ENCODE measurements at places on chromosomes 12 and 14.

DNA sequence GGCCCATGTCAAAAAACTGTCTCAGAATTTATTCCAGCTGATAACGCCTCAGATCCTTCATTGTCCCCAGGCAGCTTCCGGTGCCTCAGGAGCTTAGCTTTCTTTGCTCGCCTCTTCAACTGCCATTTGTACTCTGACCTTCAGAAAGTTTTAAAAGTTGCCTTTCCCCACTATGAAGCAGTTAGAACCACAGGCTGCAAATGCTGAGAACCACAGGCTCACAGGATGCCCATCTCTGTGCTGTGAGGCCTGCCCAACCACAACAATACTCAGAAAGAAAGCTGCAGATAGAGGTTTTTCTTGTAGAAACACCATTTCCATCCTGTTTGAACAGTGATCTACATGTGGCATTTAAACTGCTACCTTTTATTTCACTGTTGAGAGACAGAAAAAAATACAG is 131.1 kb downstream of the PRKCH start:
- no peak for DNase-seq

DNA sequence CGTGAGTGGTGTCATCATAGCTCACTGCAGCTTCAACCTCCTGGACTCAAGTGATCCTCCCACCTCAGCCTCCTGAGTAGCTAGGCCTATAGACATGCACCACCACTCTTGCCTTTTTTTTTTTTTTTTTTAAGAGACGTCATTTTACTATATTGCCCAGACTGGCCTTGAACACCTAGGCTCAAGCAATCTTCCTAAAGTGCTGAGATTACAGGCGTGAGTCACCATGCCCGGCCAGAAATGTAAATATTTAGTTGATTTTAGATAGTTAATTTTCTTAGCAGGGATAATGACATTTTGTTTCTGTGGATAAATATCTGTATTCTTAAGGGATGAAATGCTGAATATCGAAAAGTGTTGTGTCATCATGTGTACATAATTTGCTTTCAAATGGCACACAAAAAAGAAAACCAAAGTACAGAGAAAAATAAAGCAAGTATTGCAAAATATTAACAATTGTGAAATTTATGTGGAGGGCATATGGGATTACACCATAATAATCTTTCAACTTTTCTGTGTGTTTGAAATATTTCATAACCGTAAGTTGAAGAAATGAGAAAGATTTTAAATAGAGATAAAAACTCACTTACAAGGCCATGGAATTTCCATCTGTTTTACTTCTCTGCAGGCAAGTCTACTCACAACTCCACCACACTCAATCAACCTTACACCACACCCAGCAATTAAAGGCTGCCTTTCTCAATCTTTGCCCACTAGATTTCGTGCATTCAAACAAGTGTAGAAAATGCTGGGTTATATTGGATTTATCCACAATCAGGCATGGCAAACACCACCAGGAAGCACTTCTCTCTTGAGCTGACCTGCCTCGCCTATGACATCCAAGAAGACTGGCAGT is 93.7 kb downstream of the SPTSSA start:
- no peak for DNase-seq

DNA sequence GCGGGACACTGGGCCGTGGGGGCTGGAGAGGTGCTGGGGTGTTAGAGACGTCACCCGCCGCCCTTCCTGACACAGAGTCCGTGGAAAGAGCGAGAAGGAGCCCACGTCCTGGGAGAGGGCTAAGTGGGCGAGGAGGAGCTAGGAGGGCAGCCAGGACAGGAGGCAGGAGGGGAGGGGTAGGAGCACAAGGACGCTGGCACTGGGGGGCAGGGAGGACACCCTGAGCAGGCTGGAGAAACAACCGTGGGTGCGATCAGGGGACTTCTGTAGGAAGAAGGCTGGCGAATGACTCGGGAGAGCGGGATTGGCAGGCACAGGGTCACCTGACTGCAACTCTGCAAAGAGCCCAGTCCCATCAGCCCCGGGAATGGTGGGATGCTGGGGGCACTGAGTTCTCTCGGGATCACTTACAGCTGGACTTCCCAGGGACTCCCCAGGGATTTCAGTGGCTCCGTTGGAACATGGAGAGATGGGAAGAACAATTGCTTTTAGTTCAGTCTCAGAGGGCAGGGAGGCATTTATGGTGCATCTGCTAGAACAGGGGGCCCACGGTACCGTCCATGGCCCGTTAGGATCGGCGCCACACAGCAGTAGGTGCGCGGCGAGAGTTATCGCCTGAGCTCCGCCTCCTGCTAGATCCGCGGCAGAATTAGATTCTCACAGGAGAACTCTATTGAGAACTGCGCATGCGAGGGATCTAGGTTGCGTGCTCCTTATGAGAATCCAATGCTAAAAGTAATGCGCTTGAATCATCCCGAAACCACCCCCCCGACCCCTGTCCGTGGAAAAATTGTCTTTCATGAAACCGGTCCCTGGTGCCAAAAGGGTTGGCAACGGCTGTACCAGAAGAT is 24.3 kb downstream of the UBR7 start:
- no peak for DNase-seq

DNA sequence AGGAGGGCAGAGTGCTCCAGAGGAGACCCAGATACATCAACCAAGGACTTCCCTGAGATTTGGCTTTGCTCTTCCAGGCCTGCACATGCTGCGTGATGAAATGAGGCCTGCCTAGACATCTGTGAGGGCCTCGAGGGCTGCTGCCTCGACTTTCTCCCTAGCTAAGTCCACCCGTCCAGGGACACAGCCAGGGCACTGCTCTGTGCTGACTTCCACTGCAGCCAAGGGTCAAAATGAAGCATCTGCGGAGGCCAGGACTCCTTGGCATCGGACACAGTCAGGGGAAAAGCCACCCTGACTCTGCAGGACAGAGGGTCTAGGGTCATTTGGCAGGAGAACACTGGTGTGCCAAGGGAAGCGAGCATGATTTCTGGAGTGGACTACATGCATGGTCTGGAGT is 10.7 kb downstream of the SLC25A47 start:
- no peak for DNase-seq
